ENCODE measurements at places on chromosomes 3 and 15.

- no peak for DNase-seq
Observed at GRCh38 chr3:171204942-171205341, 178.4 kb upstream of the SLC2A2 start.

DNA sequence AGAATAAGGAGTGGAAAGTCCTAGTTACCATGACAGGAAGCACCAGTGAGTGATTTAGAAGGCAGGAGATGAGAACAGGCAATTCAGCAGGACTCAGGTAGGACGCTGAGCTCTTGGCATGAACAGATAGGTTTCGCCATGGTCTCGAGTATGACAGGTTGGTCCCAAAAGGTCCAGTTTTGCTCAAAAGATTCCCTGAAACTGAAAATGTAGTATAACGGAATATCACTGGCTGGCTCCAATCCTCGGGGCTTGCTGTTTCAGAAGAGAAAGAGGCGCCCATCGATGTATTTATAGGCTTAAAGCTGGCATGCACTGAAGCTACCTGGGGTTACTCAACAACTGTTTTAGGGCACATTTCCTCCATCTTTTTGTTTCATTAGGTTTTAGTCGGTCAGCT lies 59.2 kb downstream of the SRGAP3 start:
- DNase-seq = no peak

- no peak for DNase-seq
Observed at GRCh38 chr15:72916897-72917296, 133.3 kb upstream of the ADPGK start.

- peak; percentile 58 for DNase-seq
Observed at GRCh38 chr3:10189557-10190354, 25.0 kb downstream of the IRAK2 start.

GRCh38 chr3:107458871-107459270 lies 63.9 kb upstream of the BBX start:
- no peak for DNase-seq

DNA sequence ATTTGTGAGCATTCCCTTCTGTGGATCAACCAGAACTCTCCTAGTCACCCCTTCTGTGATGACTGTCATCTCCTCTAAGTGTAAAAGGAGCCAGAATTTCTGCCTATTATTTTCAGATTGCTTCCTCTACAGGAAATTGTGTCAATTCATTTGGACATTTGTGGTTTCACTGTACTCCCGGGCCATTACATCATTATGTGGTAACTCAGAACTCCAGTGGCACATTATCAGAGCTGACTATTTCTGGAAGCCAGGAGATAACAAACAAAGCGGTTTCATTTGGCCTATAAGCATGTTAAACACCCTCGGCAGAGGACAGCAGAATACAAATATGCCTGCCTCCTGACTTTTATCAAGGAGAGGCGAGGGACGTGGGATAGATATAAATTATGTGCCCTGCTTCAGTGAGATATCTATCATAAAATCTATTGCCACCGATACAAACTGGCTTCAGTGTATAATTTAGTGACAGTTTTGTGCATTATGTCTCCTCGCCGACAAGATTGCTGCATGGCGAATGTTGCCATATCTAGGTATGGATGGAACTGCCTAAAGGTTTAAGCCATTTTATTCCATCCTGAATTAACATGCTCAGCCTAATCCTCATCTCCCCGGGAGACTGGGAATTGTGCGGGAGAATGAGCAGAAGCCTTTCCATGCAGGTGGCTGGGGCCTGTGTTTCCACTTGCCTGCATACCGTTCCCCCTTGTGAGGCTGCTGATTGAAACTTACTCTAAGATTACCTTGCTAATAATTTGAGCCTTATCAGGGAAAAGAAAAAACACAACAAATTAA lies 193.4 kb upstream of the SEMA6D start:
- DNase-seq = no peak

- DNase-seq = no peak
Observed at GRCh38 chr15:27970661-27971392, 128.3 kb downstream of the OCA2 start.

- DNase-seq = peak; percentile 70
Observed at GRCh38 chr3:24494618-24495325, at the start of gene THRB. THRB (minus strand) TSS chr3:24494850.

DNA sequence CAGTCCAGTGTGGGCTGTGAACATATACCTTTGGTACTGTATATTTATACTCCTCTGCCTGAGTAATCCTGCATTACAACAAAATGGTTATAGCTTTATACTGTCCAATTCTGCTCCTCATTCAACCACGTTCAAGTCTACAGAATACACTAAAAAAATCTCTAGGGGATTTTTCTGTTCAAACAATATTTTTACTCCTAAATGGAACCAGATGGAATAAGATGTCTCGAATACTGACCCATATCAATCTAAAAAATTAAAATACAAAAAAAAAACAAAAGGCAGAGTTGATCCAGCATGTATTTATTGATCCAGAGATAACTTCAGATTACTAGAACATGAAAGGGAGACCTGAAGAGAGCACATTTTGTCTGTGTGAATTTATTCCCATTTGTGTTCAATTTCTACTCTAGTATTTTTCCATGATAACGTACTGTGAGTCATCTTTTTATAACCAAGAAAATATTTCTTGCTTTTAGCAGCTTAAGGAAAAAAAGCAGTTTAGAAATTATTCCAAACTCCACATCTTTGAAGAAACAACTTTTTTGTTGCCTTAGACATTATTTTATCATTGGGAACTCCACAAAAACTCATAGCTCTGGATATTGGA lies 910.7 kb downstream of the TBL1XR1 start:
- DNase-seq = no peak

DNA sequence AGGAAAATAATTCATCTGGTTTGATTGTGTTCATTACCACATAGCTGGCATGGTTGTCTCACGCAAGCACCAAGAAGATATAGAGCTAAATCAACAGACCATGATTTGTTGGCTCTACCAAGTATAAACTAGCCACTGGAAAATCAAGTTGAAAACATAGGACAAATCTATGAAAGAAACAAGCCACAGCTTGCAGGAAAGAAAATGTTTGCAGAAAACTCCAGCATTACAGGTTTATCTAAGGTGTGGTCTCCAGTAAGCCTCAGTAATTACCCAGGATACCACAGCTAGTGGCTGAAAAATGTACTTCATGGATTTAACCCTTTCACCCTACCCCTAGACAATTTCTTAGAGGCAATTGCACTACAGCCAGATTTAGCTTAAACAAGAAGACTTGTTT lies 340.6 kb downstream of the SOX2 start:
- DNase-seq = no peak

- no peak for DNase-seq
Observed at GRCh38 chr3:32435911-32436815, 44.5 kb downstream of the CMTM7 start.

DNA sequence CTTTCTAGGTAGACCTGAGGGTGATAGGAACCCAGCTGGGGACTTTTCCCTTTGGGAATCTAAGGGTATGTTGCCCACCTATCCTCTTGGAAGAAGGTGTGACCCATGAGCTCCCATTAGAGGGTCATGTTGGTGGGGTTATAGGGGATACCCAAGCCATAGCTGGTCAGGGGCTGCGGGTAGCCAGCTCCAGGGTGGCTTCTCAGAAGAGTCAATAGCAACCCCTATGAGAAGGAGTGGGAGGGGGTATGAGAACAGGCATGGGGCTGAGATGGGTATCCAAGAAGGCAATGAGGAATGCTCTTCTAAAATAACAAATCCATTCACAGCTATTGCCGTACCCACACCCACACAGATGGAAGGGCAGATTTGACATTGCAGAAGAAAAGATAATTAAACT lies 217.8 kb downstream of the UACA start:
- no peak for DNase-seq

GRCh38 chr3:41716471-41716870 lies 245.4 kb downstream of the ULK4 start:
- no peak for DNase-seq

DNA sequence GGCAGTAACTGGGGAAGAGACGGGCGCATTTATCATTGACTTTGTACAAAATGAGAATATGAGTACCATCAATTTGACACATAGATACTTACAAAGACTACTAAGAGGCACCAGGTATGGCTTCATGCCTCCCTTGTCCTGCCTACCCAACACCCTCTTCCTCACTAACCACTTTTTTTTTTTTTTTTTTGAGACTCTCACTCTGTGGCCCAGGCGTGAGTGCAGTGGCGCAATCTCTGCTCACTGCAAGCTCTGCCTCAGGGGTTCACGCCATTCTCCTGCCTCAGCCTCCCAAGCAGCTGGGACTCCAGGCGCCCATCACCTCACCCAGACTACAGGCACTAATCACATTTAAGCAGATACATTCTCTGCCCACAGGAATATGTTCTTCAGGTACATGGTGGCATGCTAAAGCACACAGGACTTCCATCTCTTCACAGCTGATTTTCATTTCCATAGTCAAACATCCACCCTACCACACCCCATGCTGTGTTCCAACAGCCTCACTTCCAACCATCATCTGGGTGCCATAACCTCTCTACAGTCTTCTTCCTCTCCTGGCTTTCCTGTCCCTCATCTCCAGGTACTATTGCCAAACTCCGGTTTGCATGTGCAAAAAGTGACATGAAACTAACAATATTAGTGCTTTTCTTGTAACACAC lies 41.7 kb downstream of the RAB27A start:
- DNase-seq = no peak

DNA sequence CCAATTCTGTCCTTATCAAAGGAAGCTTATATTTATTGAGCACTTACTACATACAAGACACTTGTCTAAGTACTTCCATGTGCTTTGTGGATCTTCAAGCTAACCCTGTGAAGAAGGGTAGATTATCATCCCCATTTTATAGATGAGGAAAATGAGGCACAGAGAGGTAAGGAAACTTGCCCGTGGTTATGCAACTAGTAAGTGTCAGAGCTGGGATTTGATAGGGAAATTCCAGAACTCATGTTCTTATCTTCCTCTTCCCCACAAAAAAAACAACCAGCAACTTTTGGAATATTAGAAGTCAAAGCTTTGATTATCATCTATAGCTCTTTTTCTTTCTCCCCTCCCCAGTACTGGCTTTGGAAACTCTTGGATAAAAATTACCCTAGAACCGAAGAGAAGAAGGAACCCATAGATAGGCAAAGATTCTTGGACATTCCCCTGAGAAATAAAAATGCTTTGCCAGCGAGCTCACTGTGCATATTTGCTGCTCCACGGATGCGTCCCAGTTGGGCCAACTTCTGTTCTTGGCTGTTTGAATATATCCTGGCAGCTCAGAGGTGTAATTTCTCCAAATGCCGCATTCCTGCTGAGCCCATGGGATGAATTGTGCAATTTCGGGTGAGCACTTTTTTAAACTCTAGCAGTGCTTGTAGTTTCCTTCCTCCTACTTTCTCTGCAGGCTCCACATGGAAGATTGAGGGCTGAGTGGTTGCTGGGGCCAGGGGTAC lies 591.5 kb upstream of the CFAP20DC start:
- DNase-seq = no peak

DNA sequence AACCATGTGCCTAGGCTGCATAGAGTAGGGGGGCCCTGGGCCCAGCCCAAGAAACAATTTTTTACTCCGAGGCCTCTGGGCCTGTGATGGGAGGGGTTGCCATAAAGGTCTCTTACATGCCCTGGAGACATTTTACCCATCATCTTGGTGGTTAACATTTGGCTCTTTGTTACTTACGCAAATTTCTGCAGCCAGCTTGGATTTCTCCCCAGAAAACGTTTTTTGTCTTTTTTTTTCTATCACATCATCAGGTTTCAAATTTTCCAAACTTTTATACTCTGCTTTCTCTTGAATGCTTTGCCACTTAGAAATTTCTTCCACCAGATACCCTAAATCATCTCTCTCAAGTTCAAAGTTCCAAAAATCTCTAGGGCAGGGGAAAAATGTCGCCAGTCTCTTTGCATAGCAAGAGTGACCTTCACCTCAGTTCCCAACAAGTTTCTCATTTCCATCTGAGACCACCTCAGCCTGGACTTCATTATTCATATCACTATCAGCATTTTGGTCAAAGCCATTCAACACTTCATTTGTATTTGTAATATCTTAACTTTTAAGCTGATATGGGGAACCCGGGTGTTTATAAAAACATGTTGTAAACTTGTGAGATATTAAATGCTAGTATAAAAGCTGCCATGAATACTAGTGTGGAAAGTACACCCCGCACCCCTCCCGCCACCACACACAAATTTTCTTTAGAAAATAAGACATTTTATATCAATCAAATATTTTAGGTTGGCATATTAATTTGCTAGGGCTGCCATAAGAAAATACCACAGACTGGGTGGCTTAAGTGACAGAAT lies 56.0 kb upstream of the PLSCR4 start:
- DNase-seq = no peak

- no peak for DNase-seq
Observed at GRCh38 chr15:74010929-74011540, 16.5 kb downstream of the PML start.

DNA sequence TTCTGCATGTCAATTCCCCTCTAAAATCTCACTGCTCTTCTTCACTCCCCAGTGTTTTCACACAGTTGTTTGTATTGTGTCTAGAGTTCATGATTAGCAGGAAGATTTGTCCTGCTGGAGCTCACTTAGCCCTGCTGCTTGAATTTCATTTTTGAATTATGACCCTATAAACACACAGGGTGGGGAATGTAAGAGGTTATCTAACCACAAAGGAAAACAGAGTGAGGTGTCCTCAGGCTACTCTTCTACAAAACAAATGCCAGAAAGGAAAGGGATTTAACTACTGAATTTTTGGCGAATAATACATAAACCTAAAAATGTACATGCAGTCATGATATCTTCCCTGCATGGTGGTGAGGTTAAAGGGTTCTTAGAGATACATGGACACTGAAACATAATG lies 215.1 kb upstream of the CNTN4 start:
- no peak for DNase-seq

- no peak for DNase-seq
Observed at GRCh38 chr3:161175506-161175905, 45.6 kb upstream of the NMD3 start.

DNA sequence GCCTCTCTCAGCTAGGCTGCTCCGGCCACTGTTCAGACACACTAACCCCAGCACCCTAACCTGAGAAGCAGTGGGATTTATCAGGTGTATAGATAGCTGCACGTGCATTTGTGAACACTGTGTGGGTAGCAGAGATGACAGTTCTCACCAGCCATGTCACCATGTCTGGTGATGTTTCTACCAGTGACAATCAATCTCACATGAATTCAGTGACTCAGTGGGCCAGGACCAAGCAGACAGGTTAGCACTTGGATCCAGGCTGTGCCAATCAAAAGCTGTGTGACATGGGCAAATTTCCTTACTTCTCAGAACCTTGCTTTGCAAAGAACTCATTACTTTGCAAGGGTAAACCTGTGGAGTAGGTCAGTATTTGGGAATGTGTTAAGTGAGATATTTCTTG lies 65.3 kb upstream of the GATM start:
- DNase-seq = no peak

Data from frontal cortex (tissue), 4 donors.